ENCODE measurements at places on chromosomes 5 and 9.

GRCh38 chr5:14298126-14298847, 155.1 kb downstream of the TRIO start:
- DNase-seq: no peak

DNA sequence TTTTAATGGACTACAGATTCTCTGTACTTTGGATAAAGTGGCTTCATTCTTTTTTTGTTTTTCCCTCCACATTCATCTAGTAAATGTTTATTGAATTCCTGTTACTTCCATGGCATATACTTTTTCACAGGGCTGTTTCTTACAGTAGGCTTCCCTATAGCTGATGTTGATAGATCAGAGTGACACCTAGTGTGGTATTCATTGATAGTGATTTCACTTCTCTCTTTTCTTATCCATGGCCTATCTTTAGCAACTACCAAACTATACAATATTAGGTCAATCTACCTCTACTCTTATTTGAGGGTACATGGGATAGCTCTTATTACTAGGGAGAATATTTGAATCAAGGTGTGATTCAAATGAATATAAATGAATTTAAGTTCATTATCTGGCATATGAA, 35.8 kb downstream of the FSD1L start:
- no peak for DNase-seq

- no peak for DNase-seq
Observed at GRCh38 chr5:173851595-173852243, 36.4 kb upstream of the CPEB4 start.

DNA sequence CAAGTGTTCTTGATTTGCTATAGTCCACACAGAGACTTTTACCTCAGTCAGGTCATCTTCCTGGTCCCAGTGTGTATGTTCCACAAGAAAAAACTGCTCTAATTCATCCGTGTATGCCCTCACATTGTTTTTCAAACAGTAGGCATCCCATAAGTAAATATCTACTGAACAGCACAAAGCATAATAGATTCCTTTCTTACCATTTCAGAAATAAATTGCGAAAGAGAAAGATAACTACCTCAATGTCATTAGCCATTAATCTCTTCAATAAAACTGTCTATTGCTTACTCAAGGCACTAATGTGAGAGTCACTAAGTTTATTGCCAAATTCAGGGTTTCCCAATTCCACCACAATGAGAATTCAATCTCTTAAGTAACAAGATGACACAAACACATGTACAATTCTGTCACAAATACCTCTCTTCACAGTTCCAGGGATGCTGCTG, 9.6 kb downstream of the FBXW2 start:
- DNase-seq: no peak

DNA sequence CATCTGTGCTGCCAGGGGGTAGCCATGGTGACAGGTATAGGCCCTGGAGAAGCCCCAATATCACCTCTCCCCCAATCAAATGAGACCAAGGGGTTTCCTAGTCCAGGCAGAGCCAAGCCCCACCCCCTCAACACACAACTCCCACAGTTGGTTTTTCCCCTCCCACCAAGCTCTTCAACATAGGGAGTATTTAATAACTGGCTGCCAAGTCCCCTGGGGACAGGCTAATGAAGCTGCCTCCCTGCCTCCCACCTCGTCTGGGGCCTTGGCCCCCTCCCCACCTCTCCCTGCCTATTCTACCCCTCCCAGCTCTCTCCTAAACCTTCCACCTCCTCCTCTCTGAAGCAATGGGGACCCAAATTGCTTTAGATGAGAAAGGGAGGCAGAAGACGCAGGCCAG, 23.4 kb downstream of the CPLX2 start:
- no peak for DNase-seq

DNA sequence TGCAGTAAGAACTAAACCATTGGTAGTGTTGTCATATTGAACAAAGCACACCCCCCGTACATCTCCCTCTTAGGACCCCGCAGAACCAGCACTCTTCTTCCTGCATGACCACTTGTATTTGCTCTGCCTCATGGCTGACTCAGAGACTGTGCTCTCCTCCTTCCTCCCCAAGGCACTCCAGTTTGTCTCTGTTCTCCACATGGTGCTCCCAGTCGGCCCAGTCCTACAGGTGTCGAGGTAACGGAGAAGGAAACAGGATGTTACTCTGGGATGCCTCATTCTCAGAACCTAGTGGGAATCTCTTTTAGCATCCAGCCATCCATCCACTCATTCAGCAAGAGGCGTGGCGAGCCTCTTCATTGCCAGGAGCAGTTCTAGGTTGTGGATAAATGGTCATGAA, 97.0 kb upstream of the NIPAL4 start:
- DNase-seq: no peak

DNA sequence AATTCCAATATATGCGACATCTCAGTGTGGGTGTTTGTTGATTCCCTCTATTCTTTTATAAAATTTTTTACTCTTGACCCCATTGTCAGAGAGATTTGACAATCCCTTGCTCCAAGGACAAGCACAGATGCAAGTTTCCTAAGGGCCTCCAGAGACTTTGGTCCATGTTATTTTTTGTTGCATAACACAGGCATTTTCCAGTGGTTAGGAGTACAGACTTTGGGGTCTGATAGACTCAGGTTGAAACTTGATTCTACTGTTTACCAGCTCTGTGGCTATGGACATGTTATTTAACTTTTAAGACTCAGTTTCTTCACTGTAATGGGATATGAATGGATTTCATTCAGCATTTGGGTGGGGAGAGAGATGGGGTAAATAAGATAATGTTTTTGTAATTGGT, 361.3 kb downstream of the ENC1 start:
- DNase-seq: no peak

DNA sequence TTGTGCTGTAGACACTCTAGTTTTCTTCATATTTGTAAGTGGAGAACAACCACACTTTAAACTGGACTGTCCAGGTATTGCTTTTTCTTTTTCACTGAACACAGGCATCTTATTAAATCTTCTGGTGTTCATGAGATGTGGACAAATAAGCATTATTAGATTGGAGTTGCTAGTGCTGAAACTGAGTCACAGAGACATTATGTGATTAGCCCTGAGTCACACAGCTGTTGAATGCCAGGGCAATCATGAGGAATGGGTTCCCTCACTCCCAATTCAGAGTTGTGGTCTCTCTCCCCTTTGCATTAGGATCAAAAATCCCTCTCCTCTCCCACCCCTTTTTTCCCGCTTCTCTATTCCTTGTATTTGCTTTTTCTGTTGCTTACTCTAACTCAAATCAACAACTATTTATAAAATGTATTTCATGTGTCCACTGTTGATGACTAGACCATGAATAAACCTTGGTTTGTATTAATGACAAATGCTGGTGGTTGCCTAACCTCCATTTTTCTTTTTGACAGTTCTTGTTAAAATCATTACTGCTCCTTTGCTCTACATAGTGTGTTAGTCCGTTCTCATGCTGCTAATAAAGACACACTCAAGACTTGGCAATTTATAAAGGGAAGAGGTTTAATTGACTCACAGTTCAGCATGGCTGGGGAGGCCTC, 738.2 kb downstream of the BRINP1 start:
- DNase-seq: no peak

- DNase-seq: no peak
Observed at GRCh38 chr9:109535365-109535764, 37.3 kb upstream of the PTPN3 start.

DNA sequence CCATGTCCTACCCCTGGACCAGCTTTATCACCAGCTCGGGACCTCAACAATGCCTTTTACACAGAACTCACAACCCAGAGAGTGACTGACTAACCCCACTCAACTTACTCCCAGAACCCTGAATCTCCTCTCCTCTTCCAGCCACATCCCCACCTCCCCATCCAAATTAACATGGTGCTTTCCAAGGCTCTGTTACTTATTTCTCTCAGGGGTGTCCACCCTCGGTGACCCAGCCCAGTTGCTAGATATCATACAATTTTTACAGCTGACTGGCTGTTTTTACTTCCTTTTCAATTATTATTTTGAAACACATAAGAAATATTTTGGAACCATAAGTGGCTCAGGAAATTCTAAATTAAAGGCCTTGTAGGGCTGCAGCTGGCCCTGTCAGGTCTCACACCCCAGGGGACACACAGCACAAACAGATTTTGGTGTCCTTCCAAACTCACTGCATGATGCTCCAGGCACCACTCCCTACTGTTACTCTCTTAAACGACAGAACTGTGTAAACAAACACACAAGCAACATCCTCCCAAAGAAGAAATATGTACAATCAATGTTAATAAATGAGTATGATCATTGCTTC, 180.6 kb downstream of the ADAMTS12 start:
- no peak for DNase-seq

DNA sequence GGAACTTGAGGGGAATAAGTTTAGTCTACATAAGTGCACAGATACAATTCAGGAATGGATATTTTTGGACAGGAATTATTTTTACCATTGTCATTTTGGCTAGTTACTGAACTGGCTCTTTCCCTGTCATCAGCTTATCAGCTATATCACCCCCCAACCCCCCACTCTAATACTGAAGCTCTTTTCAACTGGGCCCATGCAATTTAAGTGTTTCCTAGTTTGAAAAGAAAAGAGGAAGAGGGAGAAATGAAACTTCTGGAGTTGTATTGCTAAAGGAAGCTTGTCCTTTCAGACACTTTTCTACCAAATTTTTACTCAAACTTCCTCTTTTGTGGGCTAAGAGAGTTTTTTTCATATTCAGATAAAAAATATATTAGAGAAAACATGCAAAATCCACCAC, 18.5 kb upstream of the TIMD4 start:
- DNase-seq: no peak

DNA sequence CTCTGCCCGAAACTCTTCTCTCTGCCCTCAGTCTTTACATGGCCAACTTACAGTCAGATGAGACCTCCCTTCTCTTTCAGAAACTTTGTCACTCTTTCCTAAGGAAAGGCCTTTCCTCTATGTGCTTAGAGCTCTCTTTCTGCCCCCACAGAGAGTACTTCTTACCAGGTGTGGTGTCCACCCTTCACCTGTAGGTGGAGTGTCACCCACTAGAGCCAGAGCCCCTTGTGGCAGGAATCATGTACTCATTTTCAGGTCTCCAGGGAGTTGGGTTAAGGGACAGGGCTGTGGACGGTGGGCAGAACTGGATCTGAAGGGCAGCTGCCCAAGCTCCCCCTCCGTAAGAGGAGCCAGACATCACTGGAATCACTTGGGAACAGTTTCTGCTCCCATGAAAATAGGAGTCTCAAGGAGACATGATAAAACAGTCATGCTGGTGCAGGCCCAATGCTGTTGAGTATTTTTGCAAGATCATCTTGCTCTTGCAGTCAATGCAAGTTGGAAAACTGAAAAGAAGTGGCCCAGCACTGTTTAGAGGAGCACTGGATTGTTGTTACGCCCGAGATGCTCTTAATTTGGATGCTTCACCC, 436.7 kb downstream of the ZSWIM6 start:
- DNase-seq: no peak

DNA sequence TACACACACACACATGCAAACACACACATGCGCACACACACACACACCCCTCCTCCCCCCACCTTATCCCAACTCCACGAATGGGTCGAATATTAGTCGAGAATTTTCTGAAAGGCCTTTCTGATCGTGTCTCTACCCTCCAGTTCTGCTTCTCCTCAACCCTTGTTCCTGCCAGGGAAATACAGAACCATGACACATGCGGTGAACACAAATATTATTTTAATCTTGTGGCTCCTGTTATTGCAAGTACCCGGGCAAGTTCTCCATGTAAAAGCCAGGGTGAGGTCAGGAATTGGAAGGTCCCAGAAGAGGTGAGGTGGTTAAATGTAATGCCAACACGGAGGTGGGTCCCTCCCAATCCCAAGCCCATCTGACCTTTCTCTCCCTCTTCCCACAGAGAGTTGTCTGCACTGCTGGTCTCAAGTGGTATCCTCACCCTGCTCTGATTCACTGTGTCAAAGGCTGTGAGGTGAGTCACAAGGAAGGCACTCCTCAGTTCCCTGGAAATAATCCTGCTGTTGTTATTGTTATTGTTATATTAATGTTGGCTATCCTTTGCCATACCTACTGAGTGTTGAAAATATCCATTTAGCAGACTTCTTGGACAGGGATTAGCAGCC, 223.7 kb downstream of the PAPPA start:
- no peak for DNase-seq

DNA sequence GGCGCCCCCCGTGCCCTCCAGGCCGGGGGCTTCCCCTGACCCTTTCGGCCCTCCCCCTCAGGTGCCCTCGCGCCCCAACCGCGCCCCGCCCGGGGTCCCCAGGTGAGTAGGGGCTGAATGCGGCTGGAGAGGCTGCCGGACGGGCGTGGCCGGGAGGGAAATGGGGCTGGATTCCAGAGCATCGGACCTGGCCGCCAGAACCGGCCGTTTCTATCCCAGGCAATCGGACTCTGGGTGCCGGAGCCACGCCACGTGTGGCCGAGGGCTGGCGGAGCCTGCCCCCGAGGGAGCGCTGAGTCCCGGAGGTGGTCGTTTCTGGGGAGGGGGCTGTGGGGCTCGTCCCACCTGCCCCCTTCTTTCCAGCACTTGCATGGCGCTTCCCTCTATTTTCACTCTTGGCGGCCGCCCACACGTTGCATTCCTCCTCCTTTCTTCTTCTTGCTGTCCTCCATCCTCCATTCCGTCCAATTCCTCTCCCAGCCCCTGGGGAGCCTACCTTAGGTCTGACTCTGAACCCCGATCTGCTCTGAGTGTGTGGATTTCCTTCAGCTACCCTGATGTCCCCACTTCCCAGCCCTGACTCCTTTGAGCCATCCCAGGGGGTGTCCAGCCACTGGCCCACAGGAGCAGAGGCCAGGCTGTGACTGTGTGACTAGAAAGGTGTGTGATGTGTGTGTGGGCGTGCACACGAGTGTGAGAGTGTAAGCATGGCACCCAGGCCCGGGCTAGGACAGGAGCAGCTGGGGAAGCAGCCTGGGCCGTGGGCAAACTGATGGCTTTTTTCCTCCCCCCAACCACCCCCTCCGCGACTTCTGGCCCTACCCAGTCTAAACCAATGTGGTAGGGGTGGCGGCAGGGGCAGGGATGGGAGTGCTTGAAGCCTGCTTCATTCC, 24.7 kb downstream of the GOLGA2 start:
- DNase-seq: no peak

- DNase-seq: no peak
Observed at GRCh38 chr5:139646912-139647505, 1.1 kb upstream of the CXXC5 start.

DNA sequence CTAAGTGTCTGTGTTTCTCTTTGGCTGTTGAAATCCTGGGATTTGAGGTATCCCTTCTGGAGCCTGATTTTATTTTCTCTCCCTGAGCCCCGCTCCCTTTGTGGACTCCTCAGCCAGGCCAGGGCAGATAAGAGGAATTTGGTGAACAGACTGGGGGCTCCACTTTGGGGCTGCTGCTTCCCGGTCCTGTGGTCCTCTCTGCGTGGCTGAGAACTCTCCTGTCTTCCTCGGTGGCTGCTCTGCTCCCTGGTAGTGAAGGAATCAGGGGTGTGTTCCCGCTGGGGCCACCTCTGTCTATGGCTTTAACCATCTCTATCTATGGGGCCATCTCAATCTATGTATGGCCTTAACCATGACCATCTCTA, 71.7 kb upstream of the SH3PXD2B start:
- peak; percentile 9 for DNase-seq

- DNase-seq: no peak
Observed at GRCh38 chr5:141944076-141944475, 13.9 kb downstream of the PCDH12 start.

DNA sequence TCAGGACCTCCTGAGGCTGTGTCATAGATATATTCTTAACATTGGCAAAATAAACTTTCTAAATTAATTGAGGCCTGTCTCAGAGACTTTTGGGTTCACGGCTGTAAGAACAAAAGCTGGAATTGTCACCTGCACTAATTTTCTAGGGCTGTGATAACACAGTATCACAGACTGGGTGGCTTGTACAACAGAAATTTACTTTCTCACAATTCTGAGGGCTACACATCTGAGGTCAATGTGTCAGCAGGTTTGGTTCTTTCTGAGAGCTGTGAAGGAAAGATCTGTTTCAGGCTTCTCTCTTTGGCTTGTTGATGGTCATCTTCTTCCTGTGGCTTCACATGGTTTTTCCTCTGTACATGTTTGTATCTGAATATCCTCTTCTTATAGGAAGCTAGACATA, 29.2 kb upstream of the NFIL3 start:
- DNase-seq: no peak
